Cardiac muscle cell (in vitro differentiated cells and primary cell): ENCODE measurements at places on chromosomes 16 and 17.

DNA sequence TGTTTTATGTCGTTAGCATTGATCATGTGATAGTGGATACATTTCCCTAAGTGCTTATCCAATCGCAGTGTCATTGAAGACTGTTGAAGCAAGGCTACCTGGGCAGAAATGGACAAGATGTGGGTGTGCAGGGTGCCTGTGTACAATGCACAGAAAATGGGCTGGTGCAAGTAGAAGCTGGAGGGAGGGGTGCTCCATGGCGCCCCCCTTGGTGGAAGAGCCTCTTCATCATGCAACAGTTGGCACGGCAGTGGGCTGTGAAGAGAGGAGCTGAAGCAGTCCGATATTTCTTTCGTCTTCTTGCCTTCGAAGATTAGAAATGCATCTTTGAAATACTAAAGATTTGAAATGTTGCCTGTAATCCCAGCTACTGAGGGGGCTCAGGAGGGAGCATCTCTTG lies 100.5 kb downstream of the PLCG2 start:
- DNase-seq = no peak

GRCh38 chr17:75295201-75296158 lies 6.2 kb upstream of the SLC25A19 start:
- DNase-seq = no peak

- DNase-seq = no peak
Measured at GRCh38 chr16:89323120-89323960, 105.8 kb downstream of the ZNF778 start.

DNA sequence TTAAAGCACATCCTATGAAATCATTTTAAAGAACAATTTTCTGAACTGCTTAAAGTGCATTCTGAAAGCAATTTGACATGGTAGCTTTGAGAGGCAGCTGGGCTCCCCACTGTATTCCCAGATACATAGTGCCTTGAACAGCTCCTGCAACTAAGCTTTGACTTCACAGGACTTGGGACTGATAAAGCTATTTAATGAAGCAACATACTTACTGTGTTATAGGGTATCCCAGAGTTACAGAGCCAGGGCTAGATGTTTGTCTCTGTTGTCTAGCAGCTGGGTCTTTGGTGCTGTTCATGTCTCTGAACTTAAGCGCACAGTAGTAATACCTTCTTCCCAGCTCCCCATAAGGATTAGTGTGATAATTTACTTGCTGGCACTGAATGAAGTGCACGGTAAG lies 862 bp downstream of the ACSM1 start:
- no peak for DNase-seq

DNA sequence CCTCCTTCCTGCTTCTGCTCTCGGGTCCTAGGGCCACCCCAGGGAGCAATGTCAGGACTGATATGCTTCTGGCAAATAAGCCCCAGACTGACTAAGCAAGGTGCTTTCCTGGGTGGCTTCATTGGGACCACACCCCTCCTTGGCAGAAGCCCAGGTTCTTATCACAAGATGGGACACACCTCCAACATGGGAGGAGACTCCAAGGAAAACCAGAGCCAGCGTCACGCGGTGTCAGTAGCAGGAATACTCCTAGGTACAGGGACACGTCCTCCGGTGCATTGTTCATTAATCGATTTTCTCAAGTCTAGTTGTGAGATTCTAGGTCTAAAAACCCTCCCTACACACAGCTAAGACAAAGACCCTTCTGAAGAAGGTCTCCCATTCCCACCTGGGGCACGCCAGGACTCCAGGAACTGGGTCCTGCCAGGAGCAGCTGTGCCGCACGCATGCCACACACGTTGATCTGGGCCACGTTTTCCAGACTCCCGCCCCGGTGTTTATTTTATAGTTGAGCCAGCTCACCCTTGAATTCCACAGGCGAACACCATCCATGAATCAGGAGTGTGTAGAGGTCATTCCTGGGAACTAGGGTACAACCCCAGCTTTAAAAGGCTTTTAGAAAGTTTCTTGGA lies 30.8 kb downstream of the FA2H start:
- no peak for DNase-seq
